ENCODE measurements at places on chromosomes 1 and 21. TPM values are rescaled to one million over a fixed set of nuclear protein-coding genes. Genes with fewer than 3 reads are reported as not detected.

GRCh38 chr1:229407206-229408026, 26.5 kb downstream of the ACTA1 start:
- no peak for DNase-seq

- peak; percentile 24 for DNase-seq
Measured at GRCh38 chr1:168386949-168387586, 106.4 kb downstream of the TBX19 start.

GRCh38 chr1:6820899-6821298, 35.6 kb downstream of the CAMTA1 start:
- no peak for DNase-seq

- no peak for DNase-seq
Measured at GRCh38 chr1:96522927-96523326, 198.7 kb upstream of the PTBP2 start.

DNA sequence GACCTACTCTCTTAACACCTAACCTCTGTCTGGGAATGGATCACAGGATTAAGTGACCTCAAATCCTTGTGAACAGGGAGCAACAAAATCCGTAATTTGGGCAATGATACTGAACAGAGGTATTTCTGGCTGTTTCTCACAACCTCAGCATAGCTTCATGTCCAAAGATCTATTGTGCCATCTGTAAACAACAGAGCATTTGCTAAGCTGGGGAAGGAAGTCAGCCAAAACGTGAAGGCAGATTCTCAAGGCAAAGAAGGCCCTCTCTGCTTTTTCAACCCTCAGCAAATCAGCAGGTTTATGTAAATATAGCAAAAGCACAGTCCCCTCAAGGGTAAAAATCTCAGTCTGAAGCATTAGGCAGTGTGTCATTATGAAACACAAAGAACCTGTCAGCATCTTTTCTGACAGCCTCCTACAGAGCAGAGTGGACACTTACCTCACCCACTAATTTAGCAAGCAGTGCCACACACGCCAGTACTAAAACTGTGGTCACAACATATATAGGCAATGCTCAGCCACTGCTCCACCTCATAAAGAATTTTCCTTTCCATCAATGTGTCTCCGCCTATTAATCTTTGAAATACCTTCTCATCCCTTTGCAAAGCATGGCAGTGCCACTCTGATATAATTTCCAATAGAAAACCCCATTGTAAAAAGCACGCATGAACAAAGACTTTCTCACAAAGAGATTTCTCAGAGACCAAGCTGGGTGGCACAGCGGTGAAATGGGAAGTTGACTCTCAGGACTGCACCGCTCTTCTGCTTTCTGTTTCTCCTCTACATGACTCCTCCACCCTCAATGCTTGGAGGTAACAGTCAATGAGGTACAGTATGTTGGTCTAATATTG, 188.0 kb downstream of the RERE start:
- no peak for DNase-seq

DNA sequence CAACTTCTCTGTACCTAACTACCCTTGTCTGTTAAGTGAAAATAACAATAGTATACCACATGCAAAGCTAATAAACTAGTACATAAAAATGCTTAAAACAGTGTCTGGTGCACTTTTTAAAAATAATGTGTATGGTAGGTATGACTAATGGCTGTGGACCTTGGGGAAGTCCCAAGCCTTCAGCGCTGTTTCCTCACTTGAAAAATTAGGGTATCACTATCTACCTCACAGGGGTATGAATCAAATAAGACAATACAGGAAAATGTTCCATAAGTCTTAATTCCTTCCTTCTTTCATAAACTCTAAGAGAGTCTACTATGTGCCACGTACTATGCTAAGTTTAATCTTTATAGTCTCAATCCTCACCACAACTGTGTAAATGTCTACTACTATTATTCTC, 32.0 kb downstream of the EGLN1 start:
- no peak for DNase-seq

- DNase-seq: no peak
Measured at GRCh38 chr21:43976661-43977060, 35.4 kb upstream of the TRAPPC10 start.

Gene PCP4
- total RNA-seq: not detected

Gene ERICH3
- 10.9 TPM for total RNA-seq

Measured in ovary (tissue), 10 donors.